ENCODE measurements at places on chromosomes 5 and 9.

DNA sequence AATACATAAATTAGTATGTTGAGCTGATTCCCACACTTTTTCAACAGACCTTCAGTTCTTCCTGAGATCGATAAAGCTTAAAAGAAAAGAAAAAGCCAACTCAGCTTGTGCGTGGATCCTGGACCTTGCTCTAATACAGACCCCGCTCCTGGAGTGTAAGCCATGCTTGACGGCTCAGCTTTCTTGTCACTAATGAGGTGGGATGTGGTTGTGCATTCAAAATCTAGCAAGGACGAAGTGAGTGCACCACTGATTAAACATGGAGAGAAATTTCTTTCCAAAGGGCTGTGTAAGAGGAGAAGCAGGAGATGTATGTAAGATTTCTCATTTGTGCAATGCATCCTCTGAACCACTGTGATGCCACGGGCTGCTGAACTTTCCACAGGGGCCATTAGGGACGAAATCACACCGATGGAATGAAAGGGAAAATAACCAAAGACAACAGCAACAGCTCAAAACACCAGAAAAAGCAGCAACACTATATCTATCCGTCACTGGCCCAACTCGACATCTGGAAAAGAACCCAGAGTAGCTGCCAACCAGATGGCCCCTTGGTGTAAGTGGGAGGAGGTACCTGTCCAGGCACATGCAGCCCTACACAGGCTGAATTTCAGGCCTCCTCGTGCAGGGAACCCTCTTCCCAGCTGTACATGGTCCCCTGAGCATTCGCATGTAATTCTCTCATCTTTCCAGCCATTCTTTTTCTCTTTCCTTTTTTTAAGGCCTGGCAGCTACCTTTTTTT lies 178.9 kb downstream of the SREK1 start:
- DNase-seq, result no peak

DNA sequence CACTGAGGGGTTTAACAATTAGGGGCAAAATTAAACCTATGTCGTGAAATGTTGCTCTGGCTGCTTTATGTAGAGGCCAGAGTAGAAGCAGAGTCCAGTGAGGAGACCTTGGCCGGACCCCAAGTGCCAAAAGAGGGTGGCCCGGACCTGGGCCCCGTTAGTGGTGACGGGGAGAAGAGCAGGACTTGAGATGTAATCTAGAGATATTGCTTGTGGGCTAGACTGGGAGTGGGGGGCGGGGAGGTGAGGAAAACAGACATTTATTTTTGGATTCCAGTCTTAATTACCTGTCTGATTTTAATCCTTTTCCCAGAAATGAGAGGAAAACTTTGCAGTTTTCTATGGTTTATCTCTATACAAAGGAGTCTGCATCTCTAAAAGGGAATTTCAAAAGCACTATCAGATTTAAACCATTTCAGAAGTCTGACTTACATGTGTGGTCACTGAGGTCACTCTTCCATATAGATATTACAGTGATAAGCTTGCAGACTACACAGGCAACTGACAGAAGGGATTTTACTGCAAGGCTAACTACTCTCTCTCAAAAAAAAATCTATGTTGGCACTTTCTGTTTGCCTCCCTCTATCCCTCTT lies 108.1 kb downstream of the MED27 start:
- no peak for DNase-seq

DNA sequence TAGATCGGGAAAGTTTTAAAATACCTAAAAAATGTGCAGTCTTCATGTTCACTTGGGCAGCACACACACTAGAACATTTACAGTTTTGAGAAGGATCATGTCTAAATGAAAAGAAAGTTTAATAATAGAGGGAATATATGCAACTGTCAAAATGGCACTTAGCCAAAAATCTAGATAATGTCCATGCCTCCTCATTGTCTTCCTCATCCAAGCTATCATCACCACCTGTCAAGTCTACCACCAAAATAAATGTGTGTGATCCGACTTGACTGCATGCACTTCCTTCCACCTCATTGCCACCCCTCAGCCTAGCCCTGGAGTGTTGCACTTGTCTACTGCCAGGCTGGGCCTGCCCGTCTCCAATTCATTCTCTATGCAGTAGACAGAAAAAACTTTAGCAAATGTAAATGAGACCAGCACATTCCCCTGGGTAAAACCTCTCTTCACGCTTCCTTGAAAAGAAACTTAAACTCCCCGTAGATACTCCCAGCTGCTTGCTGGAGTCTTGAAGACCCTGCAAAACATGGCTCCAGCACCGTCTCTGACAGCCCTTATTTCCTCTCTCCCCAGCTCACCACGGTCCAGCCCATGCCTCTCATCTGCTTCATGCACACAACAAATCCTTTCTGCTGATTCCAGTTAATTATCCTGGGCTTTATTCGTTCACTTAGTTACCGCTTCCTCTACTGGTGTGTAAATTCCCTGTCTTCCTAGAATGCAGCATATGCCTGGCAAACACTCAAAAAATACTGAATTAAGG lies 66.9 kb downstream of the FANCC start:
- DNase-seq, result no peak

DNA sequence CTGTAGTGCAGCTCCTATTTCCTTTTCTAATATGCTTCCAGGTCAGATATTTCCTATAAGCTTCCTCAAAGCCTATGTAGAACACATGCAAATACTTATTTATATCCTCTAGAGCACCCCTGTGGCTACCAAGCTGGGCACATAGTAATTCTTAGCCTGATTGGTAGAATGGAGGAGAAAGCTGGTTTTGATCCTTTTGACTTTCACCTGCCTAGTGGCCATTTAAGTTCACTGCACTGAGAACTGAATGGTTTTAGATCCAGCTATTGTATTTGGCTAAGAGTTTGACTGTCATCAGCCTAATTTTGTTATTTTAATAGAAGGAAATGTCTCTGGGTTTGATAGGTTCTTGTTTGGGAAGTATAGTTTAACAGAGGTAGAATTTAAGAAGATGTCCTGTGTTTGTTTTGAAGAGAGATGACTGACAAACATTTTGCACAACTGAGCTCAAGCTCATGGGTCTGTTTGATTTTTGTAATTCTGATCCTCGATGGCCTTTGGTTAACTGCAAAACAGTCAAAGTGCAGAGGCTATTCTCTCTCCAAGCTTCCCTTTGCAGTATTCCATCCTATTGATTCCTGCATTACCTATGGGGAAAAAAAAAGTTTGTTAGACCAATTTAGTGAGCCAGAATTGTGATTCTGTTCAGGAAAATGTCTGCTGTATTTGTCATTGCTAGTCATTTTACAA lies 85.4 kb downstream of the KCNN2 start:
- no peak for DNase-seq

DNA sequence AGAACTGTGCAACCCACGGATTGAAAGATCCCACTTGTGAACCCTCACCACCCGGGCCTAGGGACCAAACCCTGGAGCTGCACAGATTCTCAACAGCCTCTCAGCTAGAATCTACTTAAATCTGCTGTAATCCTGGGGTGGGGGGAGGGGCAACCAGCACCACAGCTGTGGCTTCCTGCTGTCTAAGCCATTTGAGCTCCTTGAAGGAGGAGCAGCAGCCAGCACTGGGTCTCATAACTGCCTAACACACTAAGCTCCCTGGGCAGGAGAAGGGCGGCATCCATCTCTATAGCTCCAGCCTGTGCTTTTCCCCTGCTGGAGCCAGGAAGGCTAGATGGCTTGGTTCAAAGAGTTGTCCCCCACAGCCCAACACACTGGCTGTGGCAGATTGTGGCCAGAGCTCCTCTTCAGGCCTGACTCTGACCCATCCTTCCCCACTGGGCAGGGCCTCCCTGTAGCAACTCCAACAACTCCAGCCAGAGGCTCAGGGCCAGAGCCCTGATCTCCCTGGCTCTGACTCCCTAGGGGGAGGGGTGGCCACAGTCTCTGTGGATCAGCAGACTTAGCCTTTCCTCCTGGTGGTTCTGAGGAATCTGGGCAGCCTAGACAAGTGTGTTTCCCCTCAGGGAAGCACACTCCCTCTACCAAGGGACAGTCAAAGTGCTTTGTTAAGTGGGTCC lies 72.0 kb upstream of the C9orf72 start:
- no peak for DNase-seq

- DNase-seq, result no peak
Measured at GRCh38 chr5:131277875-131278740, 14.3 kb downstream of the CDC42SE2 start.

DNA sequence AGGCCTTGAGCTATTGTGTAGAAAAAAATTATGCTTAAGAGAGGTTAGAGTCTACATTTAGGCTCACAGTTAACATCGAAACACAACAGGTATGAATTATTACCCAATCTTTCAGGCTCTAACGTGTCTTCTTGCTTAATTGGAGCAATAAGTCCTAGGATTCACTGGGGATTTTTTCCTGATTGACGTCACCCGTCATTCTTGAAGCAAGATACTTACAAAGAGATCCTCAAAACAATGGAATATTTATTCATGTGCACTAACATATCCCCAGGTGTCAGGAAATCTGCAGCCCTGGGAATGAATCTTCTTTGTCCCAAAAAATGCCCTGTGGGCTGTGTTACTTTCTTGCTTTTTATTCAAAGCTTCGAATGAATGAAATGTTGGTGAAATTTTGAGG lies 413.5 kb downstream of the NFIB start:
- DNase-seq, result no peak

- DNase-seq, result no peak
Measured at GRCh38 chr5:128836571-128836970, 128.7 kb upstream of the SLC27A6 start.

DNA sequence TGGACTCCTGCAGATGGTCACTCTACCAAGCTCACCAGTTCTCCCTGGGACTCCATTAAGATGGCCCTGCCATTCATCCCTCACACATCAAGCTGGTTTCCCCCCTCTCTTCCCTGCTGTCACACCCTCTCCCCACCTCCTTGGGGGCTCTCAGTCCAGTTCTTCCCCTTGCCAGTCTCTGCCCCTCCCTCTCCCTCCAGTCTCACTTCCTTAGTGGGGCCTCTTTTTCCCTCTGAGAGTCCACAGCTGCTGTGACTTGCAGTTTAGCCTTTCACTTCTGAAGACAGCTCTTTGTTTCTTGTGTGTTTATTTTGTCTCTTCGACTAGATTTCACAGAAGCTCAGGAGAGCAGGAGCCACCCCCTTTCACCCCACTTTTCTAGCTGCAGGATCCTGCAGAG lies 10.5 kb downstream of the DOCK2 start:
- DNase-seq, result no peak

- DNase-seq, result no peak
Measured at GRCh38 chr9:22119522-22120158, 110.5 kb upstream of the CDKN2B start.

- no peak for DNase-seq
Measured at GRCh38 chr9:16413509-16414016, 456.9 kb downstream of the BNC2 start.

- no peak for DNase-seq
Measured at GRCh38 chr9:112970939-112971338, 41.1 kb downstream of the ZNF883 start.

DNA sequence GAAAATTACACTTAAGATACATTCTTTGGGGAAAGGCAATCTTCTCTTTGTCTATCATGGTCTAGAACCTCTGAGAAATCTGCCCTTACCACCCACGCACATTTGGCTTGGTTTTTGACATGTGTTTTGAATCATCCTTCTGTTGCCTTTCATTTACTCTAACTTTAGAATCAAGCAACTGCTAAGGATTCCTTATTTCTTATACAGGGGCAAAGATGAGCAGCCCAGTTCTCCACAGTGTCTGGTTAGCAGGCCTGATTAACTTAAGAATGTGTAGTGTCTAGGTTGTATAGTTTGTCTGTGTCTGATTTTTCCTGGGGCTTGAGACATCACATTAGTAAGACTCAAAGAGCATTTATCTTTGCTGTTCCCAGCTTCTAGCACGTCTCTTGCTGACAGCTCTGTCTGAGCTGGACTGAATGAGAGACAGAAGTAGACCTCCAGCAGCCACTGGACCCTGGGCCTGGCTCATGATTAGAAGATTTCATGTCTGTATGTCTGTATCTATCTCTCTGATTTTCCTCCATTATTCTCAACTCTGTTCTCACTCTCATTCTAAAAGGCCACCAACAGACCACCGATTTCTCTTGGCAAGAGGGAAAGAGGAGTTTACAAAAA lies 31.8 kb upstream of the PCA3 start:
- no peak for DNase-seq

DNA sequence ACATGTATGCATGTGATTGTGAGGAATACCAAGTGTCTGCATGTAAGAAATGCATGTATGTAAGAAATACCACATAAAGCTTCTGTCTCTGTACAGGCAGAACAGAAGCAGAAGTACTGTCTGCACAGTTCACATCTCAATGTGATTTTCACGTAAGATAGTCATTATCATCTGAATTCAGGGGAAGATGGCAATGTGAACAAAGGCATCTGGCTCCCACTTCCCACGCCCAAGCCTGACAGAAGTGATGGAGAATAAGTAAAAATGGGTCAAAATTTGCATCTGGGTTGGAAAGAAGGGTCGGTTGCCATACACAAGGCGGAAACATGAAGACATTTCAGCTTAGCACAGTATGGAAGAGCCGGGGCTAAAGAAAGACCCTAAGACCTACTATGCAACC lies 71.7 kb downstream of the SUSD1 start:
- DNase-seq, result no peak

DNA sequence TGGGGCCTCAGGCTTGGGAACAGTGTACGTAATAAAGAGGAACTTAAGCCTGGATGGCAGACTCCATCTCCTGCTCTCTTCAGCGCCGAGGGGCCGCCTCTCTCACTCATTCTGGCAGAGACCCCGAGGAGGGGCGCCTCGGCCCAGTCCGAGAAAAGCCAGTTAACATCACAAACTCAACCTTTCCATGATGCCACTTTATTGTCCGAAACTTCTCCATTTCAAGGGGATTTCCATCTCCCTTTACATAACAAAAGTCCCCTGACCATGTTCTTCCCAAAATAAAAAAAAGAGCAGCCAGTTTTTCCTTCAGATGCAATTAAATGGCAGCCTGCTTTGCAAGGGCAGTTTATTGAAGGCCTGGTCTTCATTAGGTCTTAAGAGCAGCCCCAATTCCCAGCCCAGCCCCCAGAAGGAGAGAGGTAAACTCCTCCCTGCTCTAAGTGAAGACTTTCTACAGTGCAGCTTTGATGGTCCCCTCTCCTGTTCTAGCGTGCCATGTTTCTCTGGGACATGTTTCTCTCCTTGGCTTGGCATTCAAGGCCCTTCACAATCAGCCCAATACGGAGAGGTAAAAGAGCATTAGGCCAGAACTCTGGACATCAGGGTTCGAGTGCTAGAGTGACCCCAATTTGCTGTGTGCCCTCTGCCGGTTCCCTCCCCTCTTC lies 19.5 kb upstream of the RAB14 start:
- DNase-seq, result no peak

DNA sequence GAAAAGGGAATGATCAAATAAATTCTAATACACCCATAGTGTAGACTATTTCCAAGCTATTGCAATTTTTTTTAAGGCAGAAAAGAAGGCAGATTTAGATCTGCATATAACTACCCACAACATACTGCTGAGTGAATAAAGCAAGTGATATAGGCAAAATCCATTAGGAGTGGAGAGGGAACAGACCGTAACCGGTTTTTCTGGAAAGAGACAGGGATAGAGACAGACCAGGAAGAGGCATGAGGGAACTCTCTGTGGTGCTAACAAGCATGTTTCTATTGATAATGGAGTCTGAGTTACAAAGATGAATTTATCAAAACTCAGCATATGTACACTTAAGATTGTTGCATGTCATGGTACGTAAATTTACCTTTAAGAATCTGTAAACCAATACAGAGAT lies 14.5 kb downstream of the ZDHHC21 start:
- no peak for DNase-seq
